ENCODE measurements at places on chromosomes 1 and 21. TPM values are rescaled to one million over a fixed set of nuclear protein-coding genes. Genes with fewer than 3 reads are reported as not detected.

Gene UBE2U
- polyA plus RNA-seq = not detected

Gene TSTD1
- 648 TPM for polyA plus RNA-seq

Gene ADGRB2
- polyA plus RNA-seq = not detected

Gene RORC
- not detected for polyA plus RNA-seq

Gene PTPRU
- polyA plus RNA-seq = not detected

Gene PLPPR4
- polyA plus RNA-seq = not detected
